ENCODE measurements at places on chromosomes 11 and 22.

GRCh38 chr11:41784513-41785335, 325.3 kb upstream of the LRRC4C start:
- no peak for DNase-seq

- DNase-seq = peak; percentile 34
These were observed at the start of gene ESAM for GRCh38 chr11:124762105-124762623. Gene ESAM (minus strand): TSS chr11:124762290. CDS start chr11:124762154, 136 bp downstream.

DNA sequence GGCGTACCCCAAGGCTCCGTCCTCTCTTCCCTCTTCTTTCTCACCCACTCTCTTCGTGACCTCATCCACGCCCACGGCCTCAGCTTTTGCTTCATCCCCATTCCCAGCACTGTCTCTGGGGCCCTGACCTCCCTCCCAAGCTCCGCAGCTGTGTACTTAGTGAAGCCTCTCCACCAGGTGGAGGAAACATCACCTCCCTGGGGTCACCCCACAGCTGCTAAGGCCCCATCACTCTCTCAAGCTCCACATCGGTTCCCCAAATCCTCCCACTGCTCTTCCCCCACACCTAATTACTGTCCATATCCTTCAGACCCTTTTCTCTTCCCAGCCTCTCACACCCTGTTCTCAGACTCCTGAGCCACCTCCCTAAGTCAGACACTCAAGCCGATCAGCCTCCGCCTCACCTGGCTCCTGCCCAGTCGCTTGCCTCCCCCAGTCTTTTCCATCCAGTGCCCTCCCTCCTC, 7.9 kb upstream of the SYT7 start:
- no peak for DNase-seq

DNA sequence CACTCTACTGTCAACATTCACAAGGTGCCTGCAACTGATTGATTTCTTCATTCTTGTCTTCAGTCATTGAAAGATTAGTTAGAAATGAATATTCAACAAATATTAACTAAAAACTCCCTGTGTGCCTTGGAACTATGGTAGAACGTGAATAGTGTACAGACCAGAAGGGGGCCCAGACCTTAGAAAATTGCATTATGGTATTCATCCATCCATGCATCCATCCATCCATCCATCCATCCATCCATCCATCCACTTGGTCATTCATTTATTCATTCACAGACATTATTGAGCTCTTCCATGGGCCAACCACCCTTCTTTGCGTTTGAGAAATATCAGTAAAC, 10.2 kb upstream of the ACCSL start:
- no peak for DNase-seq
